ENCODE measurements at places on chromosomes 2 and 18. TPM values are rescaled to one million over a fixed set of nuclear protein-coding genes. Genes with fewer than 3 reads are reported as not detected.

The HDAC4 gene
- total RNA-seq: 57.1 TPM

The KYNU gene
- total RNA-seq: not detected

DNA sequence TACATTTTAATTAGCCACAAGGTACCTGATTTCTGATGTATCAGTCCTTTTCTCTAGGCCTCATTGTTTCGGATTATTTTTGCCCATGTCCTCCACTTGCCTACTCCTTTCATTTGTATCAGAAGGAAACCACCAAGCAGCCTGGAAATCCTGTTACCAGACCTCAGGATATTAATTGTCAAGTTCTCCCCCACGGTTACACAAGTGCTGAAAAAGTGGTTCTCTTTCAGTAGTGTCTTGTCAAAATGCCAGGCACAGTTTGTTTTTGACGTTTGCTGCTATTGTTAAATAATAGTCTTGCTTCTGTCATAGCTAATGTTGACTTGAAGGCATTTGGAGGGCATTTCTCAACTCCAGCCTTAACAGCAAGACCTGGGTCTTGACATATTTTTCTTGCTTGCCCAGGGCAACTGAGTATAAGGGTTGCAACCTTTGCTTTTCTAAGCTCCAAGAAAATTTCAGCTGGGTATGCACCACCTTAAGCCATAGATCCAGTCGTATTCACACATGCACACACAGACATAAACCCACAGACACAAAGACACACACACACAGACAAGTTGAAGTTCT is 31.0 kb downstream of the INSIG2 start:
- no peaks in the 10 kb centered on the region for H3K27me3 ChIP-seq
- no peak overlapping the region for H3K27ac ChIP-seq
- H3K4me1 ChIP-seq: peaks cover 4% of the 10 kb centered on the region
- H3K4me3 ChIP-seq: no peak overlapping the region
- no peaks in the 10 kb centered on the region for H3K36me3 ChIP-seq

The RNF103 gene
- total RNA-seq: 14.1 TPM

DNA sequence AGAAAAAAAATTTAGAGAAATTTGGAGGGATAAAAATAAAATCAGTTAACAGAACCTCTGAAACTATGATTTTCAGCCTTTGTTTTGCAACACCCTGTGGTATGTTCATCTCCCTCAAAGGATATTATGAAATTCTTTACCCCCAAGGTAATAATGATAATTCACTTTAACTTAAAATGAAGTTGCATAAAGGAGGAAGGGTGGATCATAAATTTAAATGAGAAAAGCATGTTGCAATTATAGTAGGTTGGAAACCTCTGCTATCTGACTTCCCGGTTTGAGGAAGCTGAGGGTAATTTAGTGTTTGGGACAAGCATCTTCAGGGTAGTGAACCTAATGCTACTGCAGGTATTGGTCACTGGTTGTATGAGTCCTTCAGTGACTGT is 102.9 kb downstream of the BABAM2 start:
- DNase-seq: no peak
- H3K4me3 ChIP-seq: no peak overlapping the region
- H3K27me3 ChIP-seq: no peaks in the 10 kb centered on the region
- H3K36me3 ChIP-seq: peaks cover 43% of the 10 kb centered on the region
- no peak overlapping the region for H3K27ac ChIP-seq
- peaks cover 16% of the 10 kb centered on the region for H3K4me1 ChIP-seq

- H3K36me3 ChIP-seq: no peaks in the 10 kb centered on the region
- DNase-seq: no peak
- peaks cover 13% of the 10 kb centered on the region for H3K27me3 ChIP-seq
Measured at GRCh38 chr2:242075696-242076095, 206.2 kb downstream of the RTP5 start.

- peaks cover 39% of the 10 kb centered on the region for H3K4me1 ChIP-seq
- H3K4me3 ChIP-seq: peak overlapping the region; percentile 73
- no peaks in the 10 kb centered on the region for H3K27me3 ChIP-seq
- peak overlapping the region; percentile 91 for H3K27ac ChIP-seq
- peak; percentile 57 for DNase-seq
- H3K36me3 ChIP-seq: peaks cover 7% of the 10 kb centered on the region
Measured at GRCh38 chr2:47905386-47906156, 727 bp downstream of the FBXO11 start.

DNA sequence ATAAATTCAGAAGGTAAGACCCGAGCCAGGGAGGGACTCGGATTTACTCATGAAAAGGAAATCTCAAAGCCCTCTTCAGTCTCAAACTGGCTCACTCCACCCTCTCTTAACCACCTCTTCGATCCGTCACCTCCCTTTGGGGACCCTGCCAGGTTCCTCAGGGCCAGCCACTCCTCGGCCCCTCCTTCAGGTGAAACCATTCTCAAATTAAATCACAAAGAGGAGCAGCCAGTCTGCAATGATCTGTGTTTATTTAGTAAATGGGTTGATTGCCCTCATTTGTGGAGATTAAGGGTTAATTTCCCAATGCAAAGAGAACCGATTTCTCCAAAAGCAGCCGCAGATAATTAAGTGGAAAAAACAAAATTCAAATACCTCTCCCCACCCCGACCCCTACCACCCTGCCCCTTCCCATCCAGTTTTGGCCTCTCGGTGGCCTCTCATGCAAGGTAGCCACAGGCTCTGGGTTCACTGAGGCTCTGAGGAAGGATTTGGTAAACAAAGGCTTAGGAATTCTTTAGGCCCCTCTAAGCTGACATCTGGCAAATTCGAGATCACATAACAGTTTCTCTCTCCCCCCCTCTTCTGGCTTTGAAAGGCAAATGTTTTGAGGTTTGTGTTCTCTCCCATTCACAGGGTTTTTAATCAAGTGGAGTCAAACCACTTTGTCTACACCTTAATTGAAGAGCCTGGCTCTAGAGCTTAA is 10.3 kb upstream of the FZD7 start:
- H3K27me3 ChIP-seq: peaks cover 19% of the 10 kb centered on the region
- no peak for DNase-seq
- no peak overlapping the region for H3K27ac ChIP-seq
- H3K4me1 ChIP-seq: no peaks in the 10 kb centered on the region
- no peaks in the 10 kb centered on the region for H3K36me3 ChIP-seq
- H3K4me3 ChIP-seq: no peak overlapping the region

GRCh38 chr2:192208848-192209247 is 14.1 kb upstream of the TMEFF2 start:
- H3K4me1 ChIP-seq: no peaks in the 10 kb centered on the region
- H3K4me3 ChIP-seq: no peak overlapping the region
- no peaks in the 10 kb centered on the region for H3K36me3 ChIP-seq

The ADCYAP1 gene
- not detected for total RNA-seq

DNA sequence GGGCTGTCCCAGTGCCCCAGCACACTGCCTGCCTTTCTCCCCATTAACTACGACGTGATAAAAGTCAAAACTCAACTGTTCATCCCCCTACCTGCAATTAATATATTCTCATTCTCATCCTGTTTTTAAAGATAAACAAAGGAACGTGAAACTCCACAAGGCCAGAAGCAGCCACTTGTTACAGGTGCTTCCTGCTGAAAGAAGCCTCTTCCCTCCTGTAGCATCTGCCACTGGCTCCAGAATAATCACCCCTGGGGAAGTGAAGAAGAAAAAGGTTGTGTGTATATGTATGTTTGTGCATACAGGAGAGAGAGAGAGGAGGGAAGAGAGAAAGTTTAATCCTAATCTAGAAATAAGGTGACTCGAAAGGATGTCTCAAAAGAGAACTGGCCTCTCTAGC is 27.1 kb downstream of the KIAA2012 start:
- peaks cover 6% of the 10 kb centered on the region for H3K27me3 ChIP-seq
- no peak overlapping the region for H3K4me3 ChIP-seq
- DNase-seq: no peak
- no peak overlapping the region for H3K27ac ChIP-seq
- no peaks in the 10 kb centered on the region for H3K36me3 ChIP-seq
- H3K4me1 ChIP-seq: no peaks in the 10 kb centered on the region

The CYP27A1 gene
- 0.08 TPM for total RNA-seq

DNA sequence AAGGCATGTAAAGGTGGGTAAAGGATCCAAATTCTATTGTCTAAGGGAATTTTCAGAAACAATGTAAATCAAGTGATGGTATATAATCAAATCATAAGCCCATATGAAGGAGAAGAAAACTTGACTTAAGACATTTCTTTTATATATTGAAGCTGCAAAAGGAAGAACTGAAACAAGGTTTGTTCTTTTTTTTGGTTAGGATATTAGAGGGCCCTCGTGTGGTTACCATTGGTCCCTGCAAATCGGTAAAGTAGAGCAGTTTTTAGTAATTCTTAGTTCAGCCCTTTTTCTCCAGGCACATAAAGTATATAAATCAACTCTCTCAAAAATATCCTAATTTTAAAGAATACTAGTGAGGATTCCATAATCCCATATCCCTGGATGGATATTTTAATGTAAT is 105.6 kb upstream of the STK17B start:
- peak overlapping the region; percentile 21 for H3K27ac ChIP-seq
- peak overlapping the region; percentile 22 for H3K4me3 ChIP-seq
- peak; percentile 55 for DNase-seq
- peaks cover 5% of the 10 kb centered on the region for H3K36me3 ChIP-seq

DNA sequence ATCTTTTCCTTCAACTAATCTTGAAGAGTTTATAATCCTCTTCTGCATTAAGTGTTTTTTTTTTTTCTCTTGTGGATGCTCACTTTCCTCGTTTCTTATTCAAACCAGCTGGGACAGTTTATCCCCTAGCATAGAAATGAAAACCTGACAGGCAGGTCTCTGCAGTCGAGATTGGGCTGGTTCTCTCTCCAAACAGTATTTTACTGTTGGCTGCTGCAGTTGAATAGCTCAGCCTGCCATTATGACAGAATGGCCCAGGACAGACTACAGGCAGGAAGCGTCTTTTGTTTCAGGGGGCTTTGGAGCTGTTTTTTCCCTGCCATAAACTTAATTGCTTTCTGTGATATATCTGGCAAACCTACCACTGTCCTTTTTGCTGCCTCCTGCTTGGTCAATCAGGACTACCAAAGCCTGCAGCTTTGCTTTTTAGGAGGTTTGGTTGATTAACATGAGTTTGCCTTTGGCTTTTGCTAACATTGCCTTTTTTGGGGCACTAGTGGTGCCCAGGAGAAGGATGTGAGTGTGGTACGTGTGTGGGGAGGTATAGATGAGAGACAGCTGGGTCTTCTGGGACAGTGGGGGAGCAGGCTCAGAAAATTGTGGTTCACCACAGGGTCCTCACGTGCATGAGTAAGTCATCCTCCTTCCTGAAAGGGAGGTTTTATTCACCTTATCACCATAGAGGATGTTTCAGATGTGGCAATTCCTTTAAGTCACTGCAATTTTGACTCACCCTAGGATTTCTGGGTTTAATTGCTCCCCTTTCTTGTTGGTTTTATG is 128.7 kb downstream of the LYPD6B start:
- peaks cover 15% of the 10 kb centered on the region for H3K4me1 ChIP-seq
- no peak overlapping the region for H3K4me3 ChIP-seq
- H3K36me3 ChIP-seq: no peaks in the 10 kb centered on the region
- H3K27me3 ChIP-seq: peaks cover 21% of the 10 kb centered on the region

The HAAO gene
- not detected for total RNA-seq

- no peak overlapping the region for H3K27ac ChIP-seq
- no peak for DNase-seq
- H3K4me1 ChIP-seq: peaks cover 3% of the 10 kb centered on the region
- H3K27me3 ChIP-seq: no peaks in the 10 kb centered on the region
- peaks cover 35% of the 10 kb centered on the region for H3K36me3 ChIP-seq
Measured at GRCh38 chr2:171824086-171824485, 70.0 kb downstream of the SLC25A12 start.

The ESPNL gene
- total RNA-seq: not detected

GRCh38 chr2:147549054-147549453 is 295.8 kb upstream of the ACVR2A start:
- H3K27me3 ChIP-seq: no peaks in the 10 kb centered on the region
- no peak overlapping the region for H3K4me3 ChIP-seq
- no peak for DNase-seq
- H3K4me1 ChIP-seq: peaks cover 14% of the 10 kb centered on the region

The MRPS9 gene
- total RNA-seq: 23.6 TPM

DNA sequence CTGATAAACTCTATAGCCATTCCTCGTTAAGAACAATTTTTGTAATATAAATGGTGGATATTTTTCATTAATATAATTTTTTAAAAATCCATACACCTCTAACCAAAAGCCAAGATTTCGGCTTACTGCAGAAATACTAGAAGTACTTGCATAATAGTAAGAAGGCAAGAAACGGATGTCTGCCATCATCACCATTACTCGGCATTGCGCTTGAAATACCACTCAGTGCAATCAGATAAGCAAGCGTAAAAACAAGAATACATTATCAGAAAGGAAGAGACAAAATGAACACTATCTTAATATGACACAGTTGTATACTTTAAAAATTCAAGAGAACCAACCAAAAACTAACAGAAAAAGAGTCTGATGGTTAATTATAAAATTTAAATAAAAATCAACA is 15.2 kb upstream of the BOLA3 start:
- H3K27me3 ChIP-seq: no peaks in the 10 kb centered on the region
- H3K27ac ChIP-seq: no peak overlapping the region
- H3K4me1 ChIP-seq: no peaks in the 10 kb centered on the region
- no peak for DNase-seq
- H3K36me3 ChIP-seq: peaks cover 55% of the 10 kb centered on the region
- no peak overlapping the region for H3K4me3 ChIP-seq

- no peaks in the 10 kb centered on the region for H3K4me1 ChIP-seq
- H3K36me3 ChIP-seq: no peaks in the 10 kb centered on the region
- no peaks in the 10 kb centered on the region for H3K27me3 ChIP-seq
- no peak overlapping the region for H3K27ac ChIP-seq
- H3K4me3 ChIP-seq: no peak overlapping the region
Measured at GRCh38 chr2:21194147-21194546, 70.4 kb downstream of the TDRD15 start.

DNA sequence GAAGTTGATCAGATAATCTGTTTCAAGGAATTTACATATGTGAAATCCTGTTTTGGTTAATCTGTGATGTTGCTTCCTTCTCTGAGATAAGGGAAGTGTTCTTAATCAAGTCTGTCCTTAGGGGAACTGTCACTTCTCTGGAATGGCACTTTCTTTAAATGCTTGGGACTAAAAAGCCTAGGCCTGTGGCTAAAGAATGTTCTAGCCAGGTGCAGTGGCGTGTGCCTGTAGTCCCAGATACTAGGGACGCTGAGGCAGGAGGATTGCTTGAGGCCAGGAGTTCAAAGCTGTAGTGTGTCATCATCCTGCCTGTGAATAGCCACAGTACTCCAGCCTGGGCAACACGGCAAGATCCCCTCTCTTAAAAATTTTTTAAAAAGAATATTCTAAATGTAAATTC is 217.6 kb upstream of the SIX3 start:
- no peak for DNase-seq
- no peak overlapping the region for H3K27ac ChIP-seq
- no peaks in the 10 kb centered on the region for H3K36me3 ChIP-seq
- H3K4me3 ChIP-seq: no peak overlapping the region

DNA sequence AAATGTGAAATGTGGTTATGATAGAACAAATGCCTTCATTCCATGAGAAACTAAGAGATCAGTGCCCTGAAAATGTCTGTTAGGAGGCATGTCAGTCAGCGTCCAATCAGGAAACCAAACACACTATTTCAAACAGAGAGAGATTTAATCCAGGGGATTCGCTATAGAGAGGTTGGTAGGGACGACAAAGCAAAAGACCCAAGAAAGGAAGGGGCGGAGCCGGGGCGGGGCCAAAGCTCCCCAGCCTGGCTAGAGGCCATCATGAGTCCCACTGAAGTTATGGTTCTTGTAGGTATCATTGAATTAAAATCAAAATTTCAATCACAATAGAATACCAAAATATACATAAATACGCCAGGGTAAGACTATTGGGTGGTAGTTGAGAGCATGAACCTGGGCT is 32.9 kb upstream of the RNF149 start:
- H3K27me3 ChIP-seq: no peaks in the 10 kb centered on the region
- H3K36me3 ChIP-seq: no peaks in the 10 kb centered on the region
- no peak overlapping the region for H3K27ac ChIP-seq
- peaks cover 39% of the 10 kb centered on the region for H3K4me1 ChIP-seq
- DNase-seq: peak; percentile 40

- DNase-seq: no peak
- H3K4me1 ChIP-seq: no peaks in the 10 kb centered on the region
- no peaks in the 10 kb centered on the region for H3K27me3 ChIP-seq
- H3K36me3 ChIP-seq: peaks cover 3% of the 10 kb centered on the region
- no peak overlapping the region for H3K4me3 ChIP-seq
- no peak overlapping the region for H3K27ac ChIP-seq
Measured at GRCh38 chr2:42153944-42154581, 15.1 kb upstream of the EML4 start.
